ENCODE measurements at places on chromosomes 7 and 10. TPM values are rescaled to one million over a fixed set of nuclear protein-coding genes. Genes with fewer than 3 reads are reported as not detected.
A peak's percentile ranks its signal among the peaks of the same experiment; 100 is the strongest.

- no peak for DNase-seq
Observed at GRCh38 chr7:144907577-144907976, 71.7 kb upstream of the TPK1 start.

DNA sequence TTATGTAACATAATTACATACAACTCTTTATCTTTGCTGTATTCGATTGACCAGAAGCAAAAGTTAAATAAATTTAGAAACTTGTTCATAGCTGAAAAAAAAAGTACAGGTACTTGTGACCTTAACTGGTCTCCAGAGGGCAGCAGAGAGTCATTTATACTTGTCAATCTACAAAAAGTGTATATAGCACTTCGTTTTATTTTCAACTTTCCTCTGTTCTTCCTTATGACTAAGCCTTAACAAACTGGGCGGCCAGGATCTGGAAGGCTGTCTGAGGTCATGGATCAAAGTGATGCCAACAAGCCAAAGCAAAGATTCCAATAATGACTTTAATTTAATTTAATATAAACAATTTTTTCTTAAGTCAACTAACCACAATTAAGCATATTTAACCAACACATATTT, 29.8 kb downstream of the C10orf67 start:
- DNase-seq, result peak; percentile 54

Gene FAM25G
- total RNA-seq, result not detected

Gene ELOVL3
- total RNA-seq, result not detected

Gene FFAR4
- not detected for total RNA-seq

Gene NRCAM
- total RNA-seq, result 14.8 TPM

Gene TAS2R3
- not detected for total RNA-seq

Measured in glomerular endothelial cell (primary cell).